ENCODE measurements at places on chromosomes 3 and 15.

DNA sequence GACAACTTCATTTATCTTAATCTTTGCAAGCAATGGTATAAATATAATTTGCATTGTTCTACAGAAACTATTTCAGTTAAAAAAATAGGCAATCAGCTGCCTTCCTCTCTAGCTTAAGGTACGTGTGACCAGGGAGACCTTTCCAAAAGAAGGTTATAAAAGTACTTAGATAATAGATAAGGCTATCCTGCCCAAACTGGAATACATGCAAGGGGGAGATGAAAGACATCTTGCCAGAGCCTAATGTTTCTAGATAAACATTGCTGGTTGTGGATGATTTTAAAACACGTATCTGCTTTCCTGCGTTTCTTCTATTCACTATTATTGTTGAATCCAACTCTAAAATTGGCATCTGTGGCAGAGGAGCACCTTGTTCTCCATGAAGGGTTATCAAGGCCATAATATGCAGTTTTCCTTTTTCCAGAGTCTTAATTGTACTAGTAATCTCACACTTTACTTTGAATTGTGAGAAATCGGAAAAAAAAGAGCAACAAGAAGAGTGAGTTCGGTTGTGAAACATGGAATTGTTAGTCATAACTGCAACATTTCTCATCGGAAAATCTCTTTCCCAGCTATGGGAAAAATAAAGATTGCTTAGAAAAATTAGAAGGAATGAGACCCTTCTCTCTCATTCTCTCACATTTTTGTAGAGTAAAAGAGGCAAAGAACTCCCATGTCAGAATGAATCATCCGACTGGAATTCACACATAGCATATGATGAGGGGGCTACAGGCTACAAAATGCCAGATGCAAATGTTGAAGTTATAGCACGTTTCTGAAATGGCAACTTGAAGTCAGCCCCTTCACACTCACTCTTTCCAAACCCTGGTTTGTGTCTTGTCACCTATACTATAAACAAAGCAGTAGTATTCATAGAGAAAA lies 936.1 kb upstream of the NR2F2 start:
- no peak for DNase-seq

GRCh38 chr3:37601832-37602231 lies 259.8 kb upstream of the CTDSPL start:
- no peak for DNase-seq

DNA sequence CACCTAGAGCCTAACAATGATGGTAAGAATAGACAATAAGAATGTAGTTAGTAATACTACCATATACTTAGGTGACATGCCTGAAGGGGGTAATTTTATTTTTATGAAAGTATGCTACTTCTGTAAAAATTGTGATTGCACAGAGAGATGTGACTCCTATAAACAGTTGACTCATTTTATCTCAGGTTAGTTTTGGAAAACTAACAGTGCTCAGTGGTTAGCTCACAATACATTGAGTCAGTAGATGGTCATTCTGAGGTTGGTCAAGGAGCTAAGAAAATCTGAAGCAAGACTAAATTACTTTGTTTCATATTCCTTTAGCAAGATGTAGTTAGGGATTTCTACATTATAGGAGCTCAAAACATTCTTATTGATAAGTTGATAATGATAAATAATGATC lies 271.0 kb downstream of the EDEM1 start:
- no peak for DNase-seq

- no peak for DNase-seq
Observed at GRCh38 chr3:167718582-167718981, 16.1 kb downstream of the PDCD10 start.

- DNase-seq, result no peak
Observed at GRCh38 chr3:130576375-130577266, 59.6 kb downstream of the COL6A6 start.

GRCh38 chr3:191136347-191136746 lies 62.7 kb upstream of the OSTN start:
- DNase-seq, result no peak
